MG63 (cell line): ENCODE measurements at places on chromosomes 6 and 20. TPM values are rescaled to one million over a fixed set of nuclear protein-coding genes. Genes with fewer than 3 reads are reported as not detected.
A peak's percentile ranks its signal among the peaks of the same experiment; 100 is the strongest.

The ASF1A gene
- 14.1 and 21.2 TPM in 2 replicates for total RNA-seq

The CBLN4 gene
- total RNA-seq, result not detected in 2 replicates

The NR2E1 gene
- 0.25 TPM in 1 of 2 replicates, not detected in the other for total RNA-seq

The XKR7 gene
- total RNA-seq, result not detected in 2 replicates

The TEAD3 gene
- 7.5 and 9.2 TPM in 2 replicates for total RNA-seq

The CNPY3 gene
- total RNA-seq, result 25.2 and 27.2 TPM in 2 replicates

The HLA-DMB gene
- total RNA-seq, result 0.76 and 0.79 TPM in 2 replicates

The CPNE5 gene
- 0.59 TPM in 1 of 2 replicates, not detected in the other for total RNA-seq

The TTK gene
- 43.2 and 173 TPM in 2 replicates for total RNA-seq

GRCh38 chr20:19725814-19726525 is 32.1 kb upstream of the RIN2 start:
- no peak for DNase-seq

- no peak for DNase-seq
Measured at GRCh38 chr6:88006557-88006956, 41.1 kb upstream of the SPACA1 start.

DNA sequence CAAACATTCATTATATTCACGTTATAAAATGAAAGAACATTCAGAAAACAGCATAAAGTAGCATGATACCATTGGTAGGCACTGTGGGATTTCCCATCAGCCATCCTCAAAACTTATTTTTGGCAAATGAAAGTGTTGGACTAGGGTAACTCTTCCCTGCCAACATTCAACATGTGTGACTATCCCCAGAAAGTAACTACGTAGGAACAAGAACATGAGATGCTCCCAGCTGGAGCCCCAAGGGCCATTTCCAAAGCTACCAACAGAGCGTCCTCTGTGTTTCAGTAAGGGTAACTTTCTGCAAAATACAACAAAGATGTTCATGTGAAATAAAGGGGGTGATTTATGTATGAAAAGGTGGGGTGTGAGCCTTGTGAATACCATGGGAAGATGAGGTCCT is 28.4 kb upstream of the PTPN1 start:
- no peak for DNase-seq

DNA sequence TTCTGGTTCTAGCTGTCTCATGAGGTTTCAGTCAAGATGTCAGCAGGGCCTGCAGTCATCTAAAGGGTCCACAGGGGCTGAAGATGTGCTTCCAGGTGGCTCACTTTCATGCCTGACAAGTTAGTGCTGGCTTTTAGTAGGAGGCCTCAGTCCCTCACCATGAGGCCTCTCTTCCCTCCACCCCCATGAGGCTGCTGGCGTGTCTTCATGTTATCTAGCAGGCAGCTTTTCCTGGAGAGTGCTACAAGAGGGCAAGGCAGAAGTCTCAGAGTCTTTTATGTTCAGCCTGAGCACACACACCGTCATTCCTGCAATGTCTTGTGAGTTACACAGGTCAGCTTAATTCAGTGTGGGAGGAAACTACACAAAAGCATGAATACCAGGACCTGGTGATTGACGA is 769.9 kb downstream of the HDGFL1 start:
- no peak for DNase-seq

- no peak for DNase-seq
Measured at GRCh38 chr20:24780674-24781417, 168.2 kb upstream of the CST7 start.

GRCh38 chr6:148085631-148086331 is 256.9 kb upstream of the SASH1 start:
- no peak for DNase-seq

DNA sequence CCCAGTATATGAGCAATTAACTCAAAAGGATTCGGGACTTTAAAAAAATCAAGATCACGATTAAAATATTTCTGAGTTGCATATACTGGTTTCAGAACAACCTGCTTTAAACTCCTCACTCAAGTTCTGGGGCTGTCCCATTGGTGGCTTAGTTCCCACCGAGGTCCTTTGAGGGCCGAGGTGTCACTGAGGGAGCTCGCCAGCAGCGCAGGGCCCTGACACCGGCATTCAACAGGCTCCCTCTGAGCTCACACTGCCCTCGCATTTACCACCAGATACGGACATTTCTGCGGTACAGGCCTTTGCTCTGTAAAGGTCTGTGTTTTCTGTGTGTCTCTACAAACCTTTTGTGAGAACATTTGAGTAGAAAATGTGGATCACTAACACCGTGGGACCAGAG is 24.4 kb upstream of the BNIP5 start:
- no peak for DNase-seq

DNA sequence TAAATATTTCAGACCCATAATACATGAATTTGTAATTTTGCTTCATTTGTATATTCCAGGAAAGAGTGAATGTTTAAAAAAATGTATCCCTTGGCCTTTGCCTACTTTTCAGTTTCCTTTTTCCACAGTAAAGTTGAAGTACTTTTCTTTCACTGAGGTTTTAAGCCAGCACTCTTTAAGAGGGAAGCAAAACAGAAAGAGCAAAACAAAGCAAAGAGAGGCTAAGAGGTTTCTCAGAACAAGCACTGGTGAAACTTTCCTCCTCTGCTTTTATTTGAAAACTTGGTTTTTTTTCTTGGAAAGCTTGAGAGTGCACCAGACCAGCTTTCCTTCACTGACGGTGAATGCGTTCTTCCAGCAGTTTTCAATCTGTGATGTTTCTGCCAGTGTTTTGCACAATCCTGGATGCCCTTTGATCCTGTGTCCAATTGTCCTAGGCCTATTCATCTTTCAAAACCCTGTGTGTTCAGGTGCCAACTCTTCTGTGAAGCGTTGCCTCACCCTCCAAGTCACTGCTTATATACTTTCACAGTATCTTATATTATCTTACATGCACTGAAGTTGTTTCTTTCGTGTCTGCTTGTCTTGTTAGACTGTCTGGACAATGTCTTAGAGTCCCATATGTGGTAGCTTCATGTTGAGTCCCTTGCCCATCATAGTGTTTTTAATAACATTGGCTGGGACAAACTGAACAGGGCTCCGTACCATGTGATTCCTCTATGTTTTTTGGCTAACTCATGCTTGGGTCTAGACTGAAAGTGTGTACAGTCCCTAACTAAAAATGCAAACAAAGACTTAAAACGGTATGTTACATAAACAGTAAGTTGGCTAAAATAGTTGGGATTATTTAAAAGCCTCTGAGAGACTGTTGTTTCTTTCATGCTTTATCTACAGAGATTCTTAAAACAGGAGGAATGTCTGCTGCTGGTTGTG is 1.9 kb downstream of the RNF217 start:
- peak; percentile 40 for DNase-seq

DNA sequence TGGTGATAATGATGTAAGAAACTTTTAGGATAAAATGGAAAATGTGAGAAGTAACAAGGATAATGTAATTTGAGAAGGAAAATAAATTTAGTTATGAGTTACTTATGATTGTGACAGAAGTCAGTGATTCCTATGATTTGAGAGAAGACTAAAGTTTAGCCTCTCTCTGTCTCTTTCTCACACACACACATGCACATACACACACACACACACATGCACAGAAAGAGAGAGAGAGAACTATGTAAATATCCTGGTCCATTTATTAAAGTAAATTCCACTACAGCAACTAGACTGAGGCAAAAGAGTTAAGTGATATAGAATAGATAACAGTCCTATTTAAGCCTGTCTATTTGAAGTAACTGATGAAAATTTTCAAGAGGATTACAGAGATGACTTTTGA is 375.2 kb downstream of the CD109 start:
- DNase-seq, result no peak

DNA sequence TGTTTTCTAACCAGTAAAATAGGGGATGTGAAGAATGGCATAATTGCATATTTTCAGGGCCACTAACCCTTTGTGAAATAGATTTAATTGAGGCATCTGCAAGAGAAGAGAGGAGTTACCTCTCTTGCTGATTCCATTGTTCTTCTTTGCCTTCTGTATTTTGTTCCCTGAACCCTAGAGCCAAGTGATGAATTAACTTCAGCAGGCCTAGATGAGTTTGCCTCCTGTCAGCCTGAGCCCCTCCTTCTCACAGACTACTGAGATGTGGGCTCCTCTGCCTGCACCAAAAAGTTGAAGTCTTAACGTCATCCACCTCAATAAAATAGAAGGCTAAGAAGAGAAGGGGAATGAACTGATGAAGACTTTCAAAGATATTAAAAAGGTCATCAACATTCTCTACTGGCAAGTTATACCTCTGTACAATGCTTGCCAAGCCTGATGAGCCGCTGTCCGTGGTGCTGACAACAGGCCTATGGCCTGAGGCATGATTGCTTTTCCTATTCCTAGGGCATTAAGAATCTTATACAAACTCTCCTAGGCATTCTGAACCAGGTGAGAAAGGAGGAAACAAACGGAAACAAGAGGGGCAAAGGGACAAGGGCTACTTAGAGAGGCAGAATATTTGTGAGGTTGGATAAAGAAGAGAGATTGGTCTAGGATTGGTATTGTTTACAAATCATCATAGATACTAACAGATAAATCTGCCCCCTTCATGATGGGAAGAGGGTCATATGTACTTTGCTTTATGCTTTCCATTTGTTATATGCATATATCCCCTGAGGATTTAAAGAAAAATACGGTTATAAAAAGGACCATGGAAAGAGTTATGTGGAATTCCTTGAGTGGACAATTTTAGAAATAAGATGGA is 46.8 kb downstream of the CD24 start:
- peak; percentile 27 for DNase-seq

DNA sequence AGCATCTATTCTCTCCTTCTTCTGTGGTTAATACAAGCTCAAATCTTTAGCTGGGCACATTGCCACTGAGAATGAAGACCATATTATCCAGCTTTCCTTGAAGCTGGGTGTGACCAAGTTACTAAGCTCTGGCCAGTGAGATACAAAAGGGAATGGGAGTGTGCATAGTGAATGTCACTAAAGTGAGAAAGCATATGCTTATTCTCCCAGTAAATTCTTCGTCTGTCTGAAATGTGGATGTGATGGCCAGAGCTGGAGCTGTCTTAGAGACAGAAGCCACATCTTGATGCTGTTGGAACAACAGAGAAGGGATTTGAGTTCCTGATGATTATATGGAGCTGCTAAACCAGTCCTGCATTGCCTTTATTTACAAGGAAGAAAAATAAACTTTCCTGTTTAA is 60.1 kb downstream of the SESN1 start:
- no peak for DNase-seq

DNA sequence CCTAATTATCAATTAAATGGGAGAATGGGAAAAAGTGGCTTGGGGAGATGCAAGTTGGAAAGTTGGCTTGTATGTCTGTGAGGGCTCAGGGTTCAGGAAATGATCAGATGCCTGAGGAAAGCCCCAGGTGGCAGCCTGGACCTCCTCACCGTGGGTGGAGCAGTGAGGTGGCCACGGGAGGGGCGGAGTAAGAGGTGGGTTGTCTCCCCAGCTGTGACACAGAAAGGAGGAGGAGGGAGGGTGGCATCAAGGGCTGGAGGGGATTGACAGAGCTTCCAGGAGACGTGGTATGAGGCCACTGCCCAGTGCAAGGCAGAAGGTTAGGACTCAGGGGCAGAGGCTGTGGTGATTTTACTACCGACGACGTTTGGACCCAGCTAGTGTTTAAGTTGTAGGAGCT is 672.2 kb downstream of the PRKN start:
- no peak for DNase-seq

GRCh38 chr20:51085769-51086168 is 62.9 kb upstream of the KCNG1 start:
- DNase-seq, result peak; percentile 6

DNA sequence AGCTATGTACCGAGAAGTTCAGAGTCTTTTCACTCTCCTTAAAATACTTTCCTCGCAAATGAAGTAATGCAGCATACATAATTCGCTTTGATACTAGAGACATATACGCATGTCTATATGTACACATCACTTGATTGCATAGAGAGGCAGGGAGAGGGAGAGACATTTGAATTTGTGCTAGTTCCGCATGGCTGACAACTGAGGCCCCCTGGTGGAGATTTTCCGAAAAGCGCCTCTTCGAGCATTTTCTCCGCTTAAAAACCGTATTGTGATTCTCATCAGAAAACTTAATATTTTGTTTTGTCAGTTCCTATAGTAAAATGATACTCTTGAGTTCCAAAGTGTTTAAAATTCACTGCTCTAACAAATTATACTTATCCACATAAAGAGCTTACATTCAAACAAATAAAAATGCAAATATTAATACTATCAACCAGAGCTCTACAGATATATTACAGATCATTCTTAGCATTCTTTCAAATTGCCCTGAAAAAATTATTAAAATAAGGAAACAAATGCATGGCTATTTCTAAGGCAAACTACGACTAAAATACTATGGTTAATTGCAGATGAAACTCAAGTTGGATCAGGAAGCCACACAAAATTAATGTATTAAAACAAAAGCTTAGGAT is 637 bp downstream of the MYLK4 start:
- peak; percentile 26 for DNase-seq

GRCh38 chr6:157688275-157688959 is 134.6 kb upstream of the SNX9 start:
- DNase-seq, result no peak

DNA sequence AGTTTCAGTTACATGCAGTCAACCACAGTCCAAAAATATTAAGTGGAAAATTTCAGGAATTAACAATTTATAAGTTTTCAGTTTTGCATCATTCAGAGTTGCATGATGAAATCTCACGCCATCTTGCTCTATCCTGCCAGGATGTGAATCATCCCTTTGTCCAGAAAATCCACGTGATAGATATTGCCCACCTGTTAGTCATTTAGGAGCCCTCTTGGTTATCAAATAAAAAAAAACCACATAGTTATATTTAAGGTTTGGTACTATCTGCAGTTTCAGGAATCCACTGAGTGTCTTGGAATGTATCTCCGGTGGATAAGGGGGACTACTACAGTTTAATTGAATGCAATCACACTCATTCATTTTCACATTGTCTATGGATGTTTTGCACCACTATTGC is 1249.0 kb upstream of the CITED2 start:
- DNase-seq, result peak; percentile 2

DNA sequence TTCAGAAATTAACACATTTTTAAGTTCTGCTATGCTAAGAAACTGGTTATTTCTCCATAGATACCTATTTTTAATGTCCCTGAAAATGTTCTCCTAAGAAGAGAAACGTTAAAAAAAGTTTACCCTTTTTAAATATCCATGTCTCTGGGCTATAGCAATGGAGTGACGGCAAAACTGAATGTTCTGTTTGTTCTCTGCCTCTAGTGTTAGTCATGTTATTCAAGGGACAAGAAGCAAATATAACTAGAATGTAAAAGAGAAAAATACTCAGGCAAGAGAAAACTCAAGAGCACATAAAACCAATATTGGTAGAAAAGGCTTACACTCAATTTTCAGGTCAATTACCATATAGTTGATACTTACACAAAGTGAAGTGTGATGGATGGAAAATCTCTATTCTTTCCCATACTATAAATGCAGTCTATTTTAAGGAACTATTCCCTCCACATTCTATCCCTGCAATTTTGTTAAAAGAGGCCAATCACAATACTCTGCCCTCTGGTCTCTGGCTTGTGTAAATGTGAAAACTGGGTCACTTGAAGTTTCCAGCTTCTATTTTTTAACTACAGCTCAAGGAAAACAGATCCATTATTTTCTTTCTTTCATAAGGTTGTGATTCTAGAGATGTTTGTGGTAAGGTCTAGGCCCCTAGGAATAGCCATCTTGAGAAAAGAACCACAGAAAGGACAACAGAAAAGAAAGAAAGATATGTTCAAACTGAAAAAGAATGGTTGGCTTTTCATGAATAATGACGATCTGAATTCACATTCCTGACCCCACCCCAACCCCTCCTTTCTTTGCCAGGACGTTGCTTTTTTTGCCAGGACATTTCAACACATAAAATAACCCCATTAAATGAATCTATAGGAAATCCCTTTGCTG is 200.3 kb upstream of the FAM83B start:
- DNase-seq, result no peak
